ENCODE measurements at places on chromosomes 16 and 17.

DNA sequence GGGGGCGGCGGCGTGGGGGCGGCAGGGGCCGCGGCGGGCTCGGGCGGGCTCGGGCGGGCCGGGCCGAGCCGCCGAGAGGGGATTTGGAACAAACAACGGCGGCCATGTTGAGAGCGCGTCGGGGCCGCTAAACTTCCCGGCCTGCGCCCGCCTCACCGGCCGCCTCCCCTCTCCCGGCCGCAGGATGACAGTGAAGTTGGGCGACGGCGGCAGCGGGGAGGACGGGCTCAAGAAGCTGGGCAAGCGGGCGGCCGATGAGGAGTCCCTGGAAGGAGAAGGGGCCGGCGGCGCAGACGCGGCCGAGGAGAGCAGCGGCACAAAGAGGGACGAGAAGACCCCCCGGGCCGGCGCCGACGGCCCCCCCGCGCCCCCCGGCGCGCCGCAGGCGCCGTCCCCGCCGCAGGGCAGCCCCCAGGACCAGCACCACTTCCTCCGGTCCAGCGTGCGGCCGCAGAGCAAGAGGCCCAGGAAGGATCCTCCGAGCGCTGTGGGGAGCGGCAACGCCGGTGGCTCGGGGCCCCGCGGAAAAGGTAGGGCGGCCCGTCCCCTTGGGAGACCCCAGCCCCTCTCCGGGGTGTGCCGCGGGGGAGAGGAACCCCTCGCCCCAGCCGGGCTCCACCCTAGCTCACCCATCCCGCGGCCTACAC is 2.4 kb downstream of the CRAMP1 start:
- peak; percentile 81 for DNase-seq

DNA sequence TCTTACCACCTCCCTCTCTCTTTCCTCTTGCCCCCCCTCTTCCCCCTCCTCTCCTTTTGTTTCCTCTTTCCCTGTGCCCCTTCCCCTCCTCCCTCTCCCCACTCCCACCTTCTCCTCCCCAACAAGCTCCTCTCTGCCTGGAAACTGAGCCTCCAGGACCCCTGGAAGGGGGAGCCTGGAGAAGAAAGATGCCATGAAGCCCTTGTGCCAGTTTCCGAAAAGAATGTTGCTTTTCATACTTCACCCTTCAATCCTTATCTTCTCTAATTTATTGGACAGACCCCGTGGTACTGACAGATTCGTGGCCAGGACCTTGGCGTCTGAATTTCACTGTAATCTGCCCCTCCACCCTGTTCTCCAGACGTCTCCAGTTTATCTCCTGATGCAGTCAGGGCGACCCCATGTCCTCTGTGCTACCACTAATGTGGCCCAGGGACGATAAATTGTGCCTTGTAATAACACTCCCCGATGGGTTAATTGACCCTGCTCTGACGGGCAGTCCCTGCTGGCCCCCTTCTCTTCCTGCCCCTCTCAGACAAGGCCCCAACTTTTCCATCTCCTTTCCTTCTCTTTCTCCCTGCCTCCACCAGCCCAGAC is 138.4 kb upstream of the GSE1 start:
- DNase-seq, result no peak

GRCh38 chr17:58039975-58040374 is 32.9 kb upstream of the SRSF1 start:
- DNase-seq, result no peak

DNA sequence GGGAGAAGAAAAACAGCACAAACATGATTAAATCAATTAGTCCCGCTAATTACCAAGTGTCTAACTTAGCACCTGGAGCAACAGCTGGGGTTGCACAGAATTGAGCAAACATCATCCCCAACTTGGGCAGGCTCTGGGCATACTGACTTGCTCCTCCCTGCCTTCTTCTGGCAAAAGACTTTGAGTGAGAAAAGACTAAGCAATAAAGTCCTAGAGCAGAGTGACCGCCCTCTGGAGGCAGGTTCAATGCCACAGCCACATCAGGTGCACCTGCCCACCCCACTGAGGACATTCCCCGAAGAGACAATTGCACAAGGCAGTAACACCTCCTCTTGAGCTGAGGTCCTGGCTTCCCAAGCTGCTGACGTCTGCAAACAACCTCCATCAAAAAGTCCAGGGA is 358.3 kb downstream of the SOX9 start:
- no peak for DNase-seq

DNA sequence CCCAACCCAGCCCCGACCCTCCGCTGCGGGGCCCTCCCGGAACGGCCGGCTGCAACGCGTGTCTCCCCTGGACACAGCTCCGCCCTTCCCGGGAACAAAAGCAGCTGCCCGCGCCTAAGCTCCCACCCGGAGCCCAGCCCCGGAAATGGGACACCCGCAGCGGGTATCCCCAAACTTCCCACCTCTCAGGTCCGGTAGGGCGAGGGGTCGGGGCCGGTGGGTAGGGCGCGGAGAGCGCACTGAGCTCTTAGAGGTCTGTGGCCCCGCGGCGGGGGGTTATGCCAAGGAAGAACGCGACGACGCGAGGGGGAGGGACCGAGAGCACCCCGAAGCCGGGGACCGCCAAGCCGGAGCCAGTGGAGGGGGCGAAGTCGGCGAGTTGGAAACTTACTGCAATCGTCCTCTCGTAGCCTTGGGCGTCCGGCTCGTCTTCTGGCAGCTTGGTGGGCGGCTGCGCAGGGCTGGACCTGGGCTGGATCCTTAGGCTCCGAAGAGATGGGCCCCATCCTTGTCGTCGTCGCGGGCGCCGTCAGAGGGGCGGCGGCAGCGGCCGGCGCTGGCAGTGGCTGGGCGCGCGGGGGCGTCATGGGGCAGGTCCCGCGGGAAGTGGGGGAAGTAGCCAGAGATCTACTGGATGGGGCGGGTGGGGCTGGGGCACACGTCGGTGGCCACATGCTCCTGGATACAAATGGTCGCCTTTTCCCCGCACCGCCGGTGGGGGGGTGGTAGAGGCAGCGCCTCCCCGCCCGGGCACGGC is 6.9 kb downstream of the USP6 start:
- DNase-seq, result peak; percentile 43

DNA sequence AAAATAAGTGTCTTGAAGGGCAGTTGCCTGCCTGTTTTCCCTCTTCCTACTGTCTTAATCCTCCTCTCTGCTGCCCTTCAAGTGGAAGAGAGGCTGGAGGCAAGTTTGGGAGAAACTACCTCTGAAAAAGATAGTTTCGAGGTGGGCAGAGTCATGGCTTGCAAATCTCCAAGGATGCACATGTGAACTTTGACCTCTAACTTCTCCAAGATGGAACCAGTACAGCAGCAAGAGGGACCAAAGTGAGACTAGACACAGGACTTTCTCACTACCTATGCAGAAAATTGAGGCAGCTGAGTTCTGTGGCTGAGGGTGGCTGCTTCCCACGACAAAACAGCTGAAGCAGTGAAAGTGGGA is 887 bp upstream of the KCNH4 start:
- no peak for DNase-seq

- DNase-seq, result peak; percentile 88
These were observed 1.6 kb downstream of the MYO1C start for GRCh38 chr17:1490643-1491442.

- peak; percentile 91 for DNase-seq
These were observed 311 bp upstream of the KDM8 start for GRCh38 chr16:27202923-27203506.

DNA sequence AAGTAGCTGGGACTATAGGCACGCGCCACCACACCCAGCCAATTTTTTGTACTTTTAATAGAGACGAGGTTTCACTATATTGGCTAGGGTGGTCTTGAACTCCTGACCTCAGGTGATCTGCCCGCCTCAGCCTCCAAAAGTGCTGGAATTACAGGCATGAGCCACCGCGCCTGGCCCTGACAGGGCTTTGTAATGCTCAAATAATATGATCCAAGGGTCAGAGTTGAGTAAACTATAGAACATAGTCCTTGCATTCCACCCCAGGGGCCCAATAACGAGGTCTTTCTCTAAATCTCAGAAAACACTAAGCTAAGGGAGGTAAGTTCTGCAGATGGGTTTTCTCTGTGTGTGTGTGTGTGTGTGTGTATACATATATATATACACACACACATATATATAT is 5.8 kb upstream of the MEOX1 start:
- DNase-seq, result no peak

DNA sequence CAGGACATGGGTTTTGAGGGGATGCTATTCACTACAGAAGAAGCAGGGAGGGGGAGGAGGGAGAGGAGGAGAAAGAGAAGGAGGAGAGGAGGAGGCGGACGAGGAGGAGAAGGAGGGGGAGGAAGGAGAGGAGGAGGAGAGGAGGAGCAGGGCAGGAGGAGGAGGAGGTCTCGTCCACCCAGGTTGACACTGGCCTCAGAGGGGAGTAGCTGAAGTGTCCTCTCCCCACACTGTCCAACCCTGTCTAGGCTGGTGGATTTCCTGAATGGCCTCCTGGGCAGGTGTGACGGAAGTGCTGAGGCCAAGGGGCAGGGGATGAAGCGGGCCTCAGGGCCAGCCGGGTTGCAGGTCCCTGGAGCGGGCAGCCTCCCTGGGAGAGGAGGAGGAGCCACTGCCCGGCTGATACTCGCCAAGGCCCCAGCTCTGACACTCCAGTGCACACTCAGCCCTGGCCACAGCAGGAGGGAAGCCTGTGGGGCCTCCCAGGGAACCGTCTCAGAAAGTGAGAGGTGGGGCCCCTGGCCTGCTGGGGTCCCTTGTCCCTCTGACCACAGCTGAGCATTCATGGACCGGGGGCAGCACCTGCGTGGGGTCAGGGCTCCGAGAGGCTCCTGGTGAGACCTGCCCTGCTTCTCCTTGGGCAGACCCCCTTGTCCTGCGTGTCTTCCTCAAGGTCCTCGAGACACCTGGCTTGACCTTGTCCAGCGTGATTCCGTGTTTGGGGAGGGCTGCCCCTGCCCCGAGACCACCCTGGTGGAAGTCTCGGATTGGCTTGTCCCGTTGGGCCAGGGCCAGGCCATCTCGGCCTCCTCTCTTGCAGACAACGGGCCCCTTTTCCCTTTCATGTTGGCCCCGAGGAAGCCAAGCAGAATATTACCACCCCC is 200.6 kb upstream of the CIBAR2 start:
- DNase-seq, result no peak

- peak; percentile 42 for DNase-seq
These were observed 454 bp downstream of the CCDC40 start for GRCh38 chr17:80036715-80037477.

DNA sequence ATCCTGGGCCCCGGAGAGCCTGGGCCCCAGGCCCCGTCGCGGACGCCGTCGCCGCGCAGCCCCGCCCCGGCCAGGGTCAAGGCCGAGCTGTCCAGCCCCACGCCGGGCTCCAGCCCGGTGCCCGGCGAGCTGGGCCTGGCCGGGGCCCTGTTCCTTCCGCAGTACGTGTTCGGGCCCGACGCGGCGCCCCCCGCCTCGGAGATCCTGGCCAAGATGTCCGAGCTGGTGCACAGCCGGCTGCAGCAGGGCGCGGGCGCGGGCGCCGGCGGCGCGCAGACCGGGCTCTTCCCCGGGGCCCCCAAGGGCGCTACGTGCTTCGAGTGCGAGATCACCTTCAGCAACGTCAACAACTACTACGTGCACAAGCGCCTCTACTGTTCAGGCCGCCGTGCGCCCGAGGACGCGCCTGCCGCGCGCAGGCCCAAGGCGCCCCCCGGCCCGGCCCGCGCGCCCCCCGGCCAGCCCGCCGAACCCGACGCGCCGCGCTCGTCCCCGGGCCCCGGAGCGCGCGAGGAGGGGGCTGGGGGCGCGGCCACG is 36.8 kb upstream of the ZC3H18 start:
- DNase-seq, result peak; percentile 62

DNA sequence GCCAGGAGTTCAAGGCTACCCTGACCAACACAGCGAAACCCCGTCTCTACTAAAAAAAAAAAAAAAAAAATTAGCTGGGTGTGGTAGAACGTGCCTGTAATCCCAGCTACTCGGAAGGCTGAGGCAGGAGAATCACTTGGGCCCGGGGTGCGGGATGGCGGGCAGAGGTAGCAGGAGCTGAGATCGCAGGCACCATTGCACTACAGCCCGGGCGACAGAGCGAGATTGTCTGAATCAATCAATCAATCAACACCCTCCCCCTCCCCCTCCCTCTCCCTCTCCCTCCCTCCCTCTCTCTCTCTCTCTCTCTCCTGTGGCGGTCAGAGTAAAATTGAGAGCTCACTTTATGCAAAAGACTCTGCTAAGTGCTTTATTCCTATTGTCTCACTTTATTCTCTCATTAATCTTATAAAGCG is 1.2 kb downstream of the HSDL1 start:
- no peak for DNase-seq

DNA sequence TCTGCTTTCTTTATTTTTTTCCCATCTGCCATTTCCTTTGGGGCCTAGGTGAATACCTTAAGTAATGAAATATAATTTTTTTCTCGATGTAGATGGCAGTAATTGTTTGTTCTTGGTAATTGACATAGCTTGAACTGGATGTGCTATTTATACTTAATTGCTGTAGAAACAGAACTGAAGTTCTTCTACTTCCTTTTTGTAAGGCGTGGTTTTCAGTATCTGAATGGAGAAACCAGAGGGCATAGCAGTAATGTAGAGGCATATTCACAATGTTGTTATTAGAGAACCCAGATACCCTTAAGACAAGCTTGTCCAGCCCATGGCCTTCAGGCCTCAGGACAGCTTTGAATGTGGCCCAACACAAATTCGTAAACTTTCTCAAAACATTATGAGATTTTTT is 16.4 kb downstream of the ATP6V0A1 start:
- no peak for DNase-seq

GRCh38 chr16:80997139-80997798 is 9.4 kb downstream of the CMC2 start:
- peak; percentile 16 for DNase-seq

DNA sequence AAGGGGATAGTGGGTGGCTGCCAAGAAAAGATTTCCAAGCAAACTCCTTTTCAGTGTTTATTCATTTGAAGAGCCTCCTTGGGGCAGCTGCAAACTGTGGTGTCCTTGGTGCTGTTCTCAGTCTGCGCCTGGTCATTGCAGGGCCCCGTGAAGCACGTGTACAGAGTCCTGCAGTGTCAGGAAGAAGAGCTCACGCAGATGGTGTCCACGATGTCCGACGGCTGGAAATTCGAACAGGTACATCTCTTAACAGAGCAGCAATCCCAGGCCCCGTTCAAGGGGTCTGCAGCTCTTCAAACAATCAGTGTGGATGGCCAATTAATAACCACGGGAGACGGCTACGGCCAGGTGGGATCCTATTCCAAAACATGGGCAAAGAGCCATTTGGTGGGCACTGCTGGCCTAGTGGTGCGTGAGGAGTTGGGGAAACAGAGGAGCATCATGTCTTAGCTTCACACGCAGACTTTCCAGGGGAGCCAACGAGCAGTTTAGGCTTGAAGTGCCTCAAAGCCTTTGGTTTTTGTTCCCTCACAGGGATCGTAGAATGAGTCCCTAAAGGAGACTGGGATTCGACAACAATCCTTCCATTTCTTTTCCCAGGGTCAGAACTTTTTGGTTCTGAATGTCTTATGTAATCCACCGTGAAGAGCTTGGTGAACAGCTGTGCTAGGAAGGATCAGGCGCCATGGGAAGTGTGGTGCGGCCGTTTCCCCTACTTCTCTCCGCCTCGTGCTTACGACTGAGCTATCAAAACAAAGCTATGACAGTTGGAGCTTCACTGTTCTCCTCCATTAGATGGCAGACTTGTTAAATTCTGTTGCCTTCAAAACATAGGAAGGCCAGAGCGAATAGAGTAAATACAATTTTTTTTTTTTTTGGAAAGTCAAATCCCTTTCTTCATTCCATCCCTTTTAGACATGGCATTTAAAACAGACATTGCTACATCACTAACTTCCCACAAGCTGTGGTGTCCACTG is 12.6 kb downstream of the KCTD2 start:
- DNase-seq, result peak; percentile 82

GRCh38 chr16:27033281-27033979 is 33.3 kb upstream of the C16orf82 start:
- DNase-seq, result no peak
